ENCODE measurements at places on chromosomes 3 and 15. TPM values are rescaled to one million over a fixed set of nuclear protein-coding genes. Genes with fewer than 3 reads are reported as not detected.

- DNase-seq = no peak
These were observed 138.8 kb upstream of the PLXND1 start for GRCh38 chr3:129745253-129745652.

GRCh38 chr3:107208100-107208499 is 169.1 kb upstream of the CCDC54 start:
- DNase-seq = no peak

GRCh38 chr15:67134067-67134838 is 68.9 kb downstream of the SMAD3 start:
- DNase-seq = peak; percentile 86

GRCh38 chr15:49370782-49371181 is 52.3 kb upstream of the FGF7 start:
- DNase-seq = no peak

DNA sequence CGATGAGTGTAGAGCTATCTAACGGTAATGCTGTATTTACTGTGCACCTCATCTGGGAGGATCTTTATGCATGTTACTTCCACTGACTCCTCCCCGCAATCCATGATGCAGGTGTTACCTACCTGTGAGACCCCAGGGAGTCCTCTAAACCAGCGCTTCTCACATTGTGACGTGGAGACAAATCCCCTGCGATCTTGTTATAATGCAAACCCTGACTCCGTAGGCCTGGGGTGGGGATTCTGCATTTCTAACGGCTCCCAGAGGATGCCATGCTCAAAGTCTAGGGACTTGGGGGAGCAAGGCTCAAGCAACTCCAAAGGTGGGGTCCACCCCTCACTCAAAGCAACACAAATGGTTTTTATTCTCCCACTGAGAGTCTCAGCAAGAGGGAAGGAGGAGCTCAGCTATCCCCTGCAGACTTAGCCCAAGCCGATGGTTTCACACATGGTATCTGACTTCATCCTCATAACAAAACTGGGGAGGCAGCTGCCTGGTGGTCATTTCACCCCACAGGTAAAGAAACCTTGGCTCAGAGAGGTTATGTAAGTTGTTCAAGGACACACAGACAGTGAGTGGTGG is 63.6 kb downstream of the PCSK6 start:
- no peak for DNase-seq

DNA sequence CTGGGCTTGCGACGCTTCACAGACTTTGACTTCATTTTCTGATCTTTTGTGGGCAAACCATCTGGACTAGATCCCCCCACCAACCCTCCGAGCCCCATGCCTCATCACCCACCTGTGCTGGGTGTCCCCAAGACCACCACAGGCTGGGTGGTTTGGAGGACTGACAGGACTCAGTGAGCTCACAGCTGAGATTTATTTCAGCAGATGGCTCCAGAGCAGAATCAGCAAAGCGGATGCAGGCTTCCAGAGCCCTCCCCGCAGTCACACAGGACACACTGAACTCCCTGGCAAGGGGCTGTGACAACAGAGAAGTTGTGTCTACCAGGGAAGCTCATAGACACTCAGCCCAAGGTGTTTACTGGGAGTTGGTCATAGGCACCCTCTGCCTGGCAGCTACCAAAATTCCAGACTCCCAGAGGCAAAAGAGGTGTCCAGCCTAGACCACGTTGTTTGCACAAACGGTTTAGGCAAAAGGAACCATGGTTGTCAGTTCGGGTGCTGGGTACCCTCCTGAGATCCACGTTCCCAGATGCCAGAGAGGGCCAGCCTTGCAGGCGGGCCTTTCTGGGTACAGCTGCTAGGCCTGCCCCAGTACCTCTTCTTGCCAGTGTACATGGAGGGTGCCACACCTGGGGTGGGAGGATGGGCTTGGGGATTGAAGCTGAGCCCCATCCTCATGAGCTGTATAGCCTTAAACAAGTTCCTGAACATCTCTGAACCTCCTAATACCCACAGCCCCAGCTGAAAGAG is 170.3 kb downstream of the NSMCE3 start:
- peak; percentile 6 for DNase-seq

Gene SLC6A1
- not detected for total RNA-seq

DNA sequence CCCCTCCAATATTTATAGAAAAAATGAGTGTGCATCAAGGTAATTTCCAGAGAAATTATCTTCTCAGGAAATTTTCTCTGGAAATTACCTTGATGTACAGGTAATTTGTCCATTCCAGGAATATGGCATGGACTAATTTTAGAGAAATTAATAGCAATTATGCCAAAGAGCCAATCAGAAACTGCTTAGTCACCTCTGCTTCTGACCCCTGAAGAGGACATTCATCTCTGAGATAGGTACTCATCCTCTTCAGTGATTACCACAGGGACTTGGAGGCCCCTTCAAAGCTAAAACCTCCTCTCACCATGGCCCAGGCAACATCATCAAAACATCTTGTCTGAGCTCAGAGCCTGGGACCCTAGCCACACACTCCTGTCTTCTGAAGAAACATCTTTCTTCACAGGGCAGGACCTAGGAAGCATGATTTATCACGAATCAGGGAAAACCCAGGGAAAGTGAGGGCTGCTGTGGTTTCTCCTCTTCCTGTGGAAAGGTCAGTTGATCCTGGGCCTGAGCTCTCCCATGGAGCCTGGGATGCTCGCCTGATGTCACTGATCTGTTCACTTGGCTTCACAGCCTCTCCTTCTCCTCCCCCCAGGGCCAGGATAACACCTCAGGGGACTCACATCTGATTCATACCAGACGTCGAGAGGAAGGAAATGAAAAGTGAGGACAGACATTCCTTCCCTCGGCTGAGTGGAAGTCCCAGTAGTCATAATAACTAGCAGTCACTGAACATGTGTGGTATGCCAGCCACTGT is 210.5 kb downstream of the DTWD1 start:
- DNase-seq = no peak

DNA sequence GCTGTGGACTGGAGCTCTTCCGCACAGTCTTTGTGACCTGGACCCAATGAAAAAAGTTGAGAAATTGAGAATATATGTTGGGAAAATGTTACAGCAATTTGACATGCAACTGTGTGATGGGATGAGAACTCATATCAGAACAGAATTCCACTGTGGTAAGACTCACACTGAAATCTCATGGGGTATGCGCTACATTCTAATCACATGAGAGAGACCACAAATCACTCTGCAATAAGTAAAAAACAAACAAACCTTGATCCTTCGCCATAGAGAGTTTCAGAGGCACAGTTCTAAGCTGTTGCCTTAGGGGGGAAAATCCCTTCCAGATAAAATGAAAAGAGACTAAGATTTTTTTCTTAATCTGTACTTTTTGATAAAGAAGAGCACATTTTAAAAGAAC is 37.3 kb downstream of the LMCD1 start:
- no peak for DNase-seq

GRCh38 chr3:142999881-143000280 is 1.5 kb upstream of the U2SURP start:
- DNase-seq = no peak

DNA sequence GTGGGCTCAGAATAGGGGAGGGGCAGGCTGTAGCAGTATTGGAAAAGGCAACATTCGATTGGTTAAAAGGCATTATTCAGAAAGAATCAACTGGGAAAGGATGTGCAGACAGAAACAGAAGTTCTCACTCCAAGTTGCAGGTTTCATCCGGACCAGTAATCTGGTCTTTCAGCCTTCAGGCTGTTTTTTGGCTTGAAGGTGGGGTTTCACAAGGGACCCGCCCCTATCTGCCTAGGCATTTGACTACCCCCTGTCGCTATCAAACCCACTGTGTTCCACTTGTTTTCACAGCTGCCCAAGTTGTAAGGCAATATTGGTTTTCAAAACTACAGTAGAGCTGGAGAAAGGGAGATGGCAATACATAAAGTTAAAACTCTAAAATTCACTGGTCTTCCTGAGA is 96.9 kb downstream of the VPS8 start:
- no peak for DNase-seq

- no peak for DNase-seq
These were observed 54.9 kb downstream of the HCN4 start for GRCh38 chr15:73313861-73314260.

- DNase-seq = no peak
These were observed 299.9 kb downstream of the UACA start for GRCh38 chr15:70463453-70463834.

Gene KBTBD12
- total RNA-seq = not detected

Gene CCNB2
- total RNA-seq = 0.64 TPM

Gene FBXO40
- total RNA-seq = not detected

GRCh38 chr3:108985844-108986243 is 32.2 kb upstream of the GUCA1C start:
- DNase-seq = no peak

DNA sequence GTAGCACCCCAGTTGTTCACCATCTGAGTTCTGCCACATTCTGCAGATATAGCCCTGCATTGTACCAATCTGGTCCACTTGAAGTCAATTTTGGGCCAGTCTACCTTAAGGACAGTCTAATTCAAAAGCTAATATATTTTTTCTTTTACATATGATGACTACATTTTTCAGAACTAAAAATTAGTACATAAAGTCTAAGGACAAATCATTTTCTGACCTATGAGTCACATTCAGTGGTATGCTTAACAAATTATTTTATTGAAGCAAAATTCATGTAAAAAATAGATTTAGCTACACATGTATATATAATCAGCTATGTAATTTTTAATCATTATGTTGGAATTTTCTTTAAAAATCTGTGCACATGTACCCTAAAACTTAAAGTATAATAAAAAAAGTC is 52.1 kb upstream of the IL12A start:
- no peak for DNase-seq

Gene MTMR10
- total RNA-seq = 56.4 TPM

- no peak for DNase-seq
These were observed 251.3 kb upstream of the HES1 start for GRCh38 chr3:193884652-193885051.

GRCh38 chr3:63685340-63685739 is 32.9 kb downstream of the SNTN start:
- no peak for DNase-seq

DNA sequence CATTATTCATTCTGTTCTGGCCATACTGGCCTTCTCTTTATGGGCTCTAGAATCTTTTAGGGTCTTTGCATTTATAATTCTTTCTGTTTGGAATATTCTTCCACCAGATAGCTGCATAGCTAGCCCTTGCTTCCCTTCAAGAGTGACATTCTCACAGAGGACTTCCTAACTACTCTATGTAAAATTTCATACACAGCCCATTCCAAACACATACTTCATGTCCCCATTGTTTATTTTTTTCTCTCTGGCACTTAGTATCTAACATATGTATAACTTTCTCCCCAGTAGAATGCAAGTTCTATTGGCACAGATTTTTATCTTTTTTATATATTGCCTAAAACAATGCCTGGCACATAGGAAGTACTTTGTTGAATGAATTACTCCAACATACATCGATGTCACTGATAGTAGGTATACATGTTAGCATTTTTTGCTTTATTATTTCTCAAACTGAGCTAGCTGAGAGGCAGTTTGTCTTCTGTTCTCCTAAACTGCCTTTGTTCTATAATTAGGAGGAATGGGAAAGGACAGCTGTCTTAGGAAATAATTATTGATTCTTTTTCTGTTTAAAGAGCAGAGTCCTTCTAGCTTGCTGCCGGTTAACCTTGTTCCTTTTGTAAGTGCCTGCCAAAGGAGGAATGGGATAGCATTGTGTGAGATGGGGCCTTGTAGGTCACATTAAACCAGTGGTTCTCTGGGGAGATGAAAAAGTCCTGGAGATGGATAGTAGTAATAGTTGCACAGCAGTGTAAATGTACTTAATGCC is 7.9 kb downstream of the FAM162A start:
- DNase-seq = no peak

Gene PTH1R
- not detected for total RNA-seq

DNA sequence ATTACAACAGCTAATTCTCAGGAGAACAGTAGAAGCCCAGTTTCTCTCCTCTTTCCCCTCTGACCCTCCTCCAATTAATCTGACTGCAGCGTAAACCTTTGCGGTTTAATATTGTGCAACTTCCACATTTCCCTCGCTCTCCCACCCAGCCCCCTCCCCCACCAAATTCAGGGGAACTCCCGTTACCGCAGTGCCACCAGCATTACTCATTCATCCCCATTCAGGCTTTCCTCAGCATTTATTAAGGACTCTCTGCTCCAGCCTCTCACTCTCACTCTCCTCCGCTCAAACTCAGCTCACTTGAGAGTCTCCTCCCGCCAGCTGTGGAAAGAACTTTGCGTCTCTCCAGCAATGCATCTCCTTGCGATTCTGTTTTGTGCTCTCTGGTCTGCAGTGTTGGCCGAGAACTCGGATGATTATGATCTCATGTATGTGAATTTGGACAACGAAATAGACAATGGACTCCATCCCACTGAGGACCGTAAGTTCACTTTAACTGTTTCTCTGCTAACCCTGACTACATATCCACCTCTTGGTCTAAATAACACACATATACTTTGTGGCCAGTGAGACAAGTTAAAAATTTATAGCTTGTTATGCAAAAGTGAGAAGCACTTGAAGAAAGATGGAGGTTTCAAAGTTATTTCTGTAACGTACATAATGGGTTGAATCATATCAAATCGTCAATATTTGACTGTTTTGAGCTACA is at the start of gene PTX3:
Gene PTX3, plus strand, starts transcription at position 268 of the 709 bp plus-strand sequence. Its CDS starts 84 bp downstream, at position 352.
- no peak for DNase-seq

Gene PARP15
- 43.5 TPM for total RNA-seq

DNA sequence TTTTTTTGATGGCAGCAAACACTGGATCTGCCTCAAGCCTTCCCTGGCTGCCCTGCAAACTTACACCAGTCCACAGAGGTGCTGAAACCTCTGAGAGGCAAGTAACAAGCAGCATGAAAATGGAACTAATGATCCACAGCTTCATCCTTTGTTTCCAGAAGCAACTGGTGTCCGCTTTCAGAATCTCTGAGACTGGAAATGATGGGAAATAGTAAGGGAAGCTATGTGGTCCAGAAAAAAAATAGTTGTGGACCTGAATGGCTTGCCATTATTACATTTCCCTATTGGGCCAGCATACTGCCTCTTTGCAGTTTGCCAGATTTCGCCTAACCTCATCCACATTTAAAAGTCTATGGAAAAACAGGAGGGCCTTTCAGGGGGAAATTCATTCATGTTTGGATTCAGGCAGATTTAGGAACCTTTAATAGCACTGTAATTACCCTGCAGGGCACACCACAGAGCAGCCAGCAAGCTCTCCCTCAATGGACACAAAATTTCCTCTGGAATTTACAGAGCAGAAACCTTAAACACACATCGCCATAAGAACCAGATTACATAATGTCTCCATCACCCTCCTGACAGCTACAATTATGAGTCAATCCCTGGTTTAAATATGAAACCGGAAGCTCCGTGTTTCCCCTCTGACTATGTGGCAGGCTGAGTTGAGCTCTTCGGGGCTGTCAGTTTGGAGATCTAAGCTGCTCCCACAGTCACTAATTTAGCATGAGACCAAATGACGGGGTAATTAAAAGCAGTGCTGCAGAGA is 134.4 kb downstream of the TMCO5A start:
- no peak for DNase-seq

DNA sequence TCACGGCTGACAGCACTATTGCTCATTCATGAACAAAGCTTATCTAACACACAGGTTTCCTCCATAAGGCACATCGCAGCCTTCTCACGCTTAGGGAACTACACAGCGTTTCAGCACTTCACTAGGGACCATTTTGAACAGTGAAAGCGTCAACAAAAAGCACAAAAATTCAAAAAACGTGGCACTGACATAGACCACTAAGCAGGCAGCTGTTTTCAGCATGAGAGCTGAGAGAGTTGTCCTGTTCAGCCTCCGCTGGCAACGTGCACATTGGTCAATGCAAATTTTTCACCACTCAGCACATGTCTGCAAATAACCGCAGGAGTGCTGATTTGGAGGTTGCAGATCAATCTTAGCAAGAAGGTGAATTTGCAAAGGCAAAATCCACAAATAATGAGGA is 109.2 kb downstream of the LRRK1 start:
- no peak for DNase-seq

GRCh38 chr3:126407412-126408044 is 12.8 kb downstream of the CFAP100 start:
- DNase-seq = no peak
